ENCODE measurements at places on chromosomes 7 and 10. TPM values are rescaled to one million over a fixed set of nuclear protein-coding genes. Genes with fewer than 3 reads are reported as not detected.

DNA sequence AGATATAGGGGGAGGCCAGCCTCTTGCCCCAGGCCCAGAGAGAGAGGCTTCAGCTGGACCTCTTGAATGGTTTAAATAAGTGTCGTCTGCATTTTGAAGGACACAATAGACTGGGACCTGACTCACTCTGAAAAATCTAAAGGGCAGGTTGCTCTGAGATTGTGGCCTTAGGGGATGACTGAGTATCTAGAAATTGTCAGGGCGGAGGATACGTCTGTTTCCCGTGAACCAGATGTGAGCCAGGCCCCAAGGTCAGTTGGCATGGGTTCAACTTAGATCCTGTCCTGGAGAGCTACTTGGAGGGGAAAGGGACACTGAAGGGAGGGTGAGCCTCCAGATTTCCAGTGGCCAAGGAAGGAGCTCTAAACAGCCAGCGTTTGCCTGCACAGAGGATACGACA lies 110.2 kb downstream of the CHN2 start:
- DNase-seq, result no peak
- H3K27me3 ChIP-seq, result peaks cover 16% of the 10 kb centered on the region
- no peaks in the 10 kb centered on the region for H3K4me1 ChIP-seq
- no peak overlapping the region for H3K27ac ChIP-seq

DNA sequence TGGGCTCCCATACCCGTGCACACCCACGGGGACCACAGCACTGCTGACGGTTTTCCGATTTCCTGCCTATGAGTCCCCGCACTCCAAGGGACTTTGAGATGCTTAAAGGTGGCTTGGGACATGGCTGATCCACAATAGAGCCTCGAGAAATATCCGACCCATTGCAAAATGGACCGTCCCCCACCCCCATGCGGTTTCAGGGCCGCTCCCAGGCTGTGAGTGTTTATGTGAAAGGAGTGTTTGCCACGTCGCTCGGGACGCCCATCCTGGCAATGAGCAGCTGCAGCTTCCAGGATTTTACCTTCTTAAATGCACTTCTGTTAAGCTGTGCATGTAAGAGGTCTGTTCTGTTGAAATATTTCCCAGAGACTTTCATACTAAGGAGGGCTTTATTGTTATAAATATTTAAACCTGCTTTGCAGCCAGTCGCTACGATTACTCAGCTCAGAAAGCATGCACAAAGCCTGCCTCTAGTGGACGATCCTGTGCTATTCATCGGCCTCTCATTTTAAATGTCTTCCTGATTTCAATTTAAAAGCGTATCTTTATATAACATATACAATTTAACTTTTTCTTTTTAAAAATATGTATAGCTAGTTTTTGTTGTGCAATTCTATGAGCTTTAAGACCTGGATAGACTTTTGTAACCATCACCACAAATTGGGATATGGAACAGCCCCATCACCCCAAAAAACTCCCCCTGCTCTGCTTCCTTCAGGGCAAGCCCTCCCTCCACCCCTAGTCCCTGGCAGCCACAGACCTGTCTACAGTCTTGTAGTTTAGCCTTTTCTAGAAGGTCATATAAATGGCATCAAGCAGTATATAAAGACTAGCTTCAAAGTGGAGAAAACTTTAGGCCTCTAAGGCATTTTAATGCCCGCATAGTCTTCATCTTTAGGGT lies 418.3 kb downstream of the PAXIP1 start:
- no peaks in the 10 kb centered on the region for H3K36me3 ChIP-seq
- no peak for DNase-seq
- H3K27me3 ChIP-seq, result no peaks in the 10 kb centered on the region
- no peaks in the 10 kb centered on the region for H3K4me1 ChIP-seq
- H3K27ac ChIP-seq, result no peak overlapping the region
- no peak overlapping the region for H3K4me3 ChIP-seq

DNA sequence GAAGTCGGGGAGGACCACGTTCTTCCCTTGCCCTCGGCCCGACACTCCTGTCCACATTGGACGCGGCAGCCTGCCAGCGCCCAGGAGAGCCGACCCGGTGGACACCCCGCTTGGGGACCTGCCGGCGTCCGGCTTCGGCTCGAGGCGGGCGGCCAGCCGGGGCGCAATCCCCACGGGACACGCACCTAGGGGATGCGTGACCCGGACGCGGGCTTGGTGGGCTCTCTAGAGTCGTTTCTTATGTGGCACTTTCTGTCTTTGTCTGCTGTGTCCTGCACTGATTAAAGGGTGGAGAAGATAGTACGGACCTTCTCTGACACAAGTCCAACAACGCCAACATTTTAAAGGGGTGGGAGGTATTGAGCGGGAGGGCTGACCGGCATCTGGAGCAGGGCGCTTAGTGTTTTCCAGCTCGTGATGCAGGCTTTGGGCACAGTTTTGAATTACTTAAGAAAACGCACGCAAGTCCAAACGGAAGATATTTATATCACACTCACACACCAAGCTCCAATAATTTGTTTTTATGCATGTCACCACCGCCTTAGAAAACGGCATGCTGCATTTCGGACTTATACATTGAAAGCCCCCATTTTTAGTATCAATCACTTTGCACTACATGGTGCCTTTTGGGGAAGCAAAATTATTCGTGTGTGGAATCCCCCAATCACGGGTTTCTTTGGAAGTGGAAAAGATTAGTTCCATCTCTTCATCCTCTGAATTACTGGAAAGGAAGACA lies 3.9 kb upstream of the SPAG6 start:
- DNase-seq, result no peak
- H3K4me3 ChIP-seq, result peak overlapping the region; percentile 78
- H3K27ac ChIP-seq, result no peak overlapping the region
- peaks cover 59% of the 10 kb centered on the region for H3K4me1 ChIP-seq

DNA sequence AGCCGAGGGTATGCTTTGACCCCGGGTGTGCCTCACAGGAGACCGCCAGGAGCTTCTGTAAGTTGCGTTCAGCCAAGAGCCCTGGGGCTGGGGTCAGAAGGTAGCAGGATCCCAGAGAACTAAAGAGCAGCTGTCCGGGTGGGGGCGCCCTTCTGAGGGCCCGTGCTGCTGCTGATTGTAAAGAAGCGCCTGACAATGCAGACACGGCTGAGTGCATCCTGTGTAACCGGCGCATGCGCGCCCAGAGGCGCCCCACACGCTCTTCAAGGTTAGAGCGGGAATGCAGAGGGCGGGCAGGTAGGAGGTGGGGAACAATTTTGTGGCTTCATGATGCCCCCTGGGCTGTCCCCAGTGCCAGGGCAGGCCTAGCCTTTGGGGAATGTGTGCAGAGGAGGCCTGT lies 210.2 kb upstream of the CTBP2 start:
- H3K4me1 ChIP-seq, result no peaks in the 10 kb centered on the region
- H3K27ac ChIP-seq, result no peak overlapping the region
- H3K4me3 ChIP-seq, result no peak overlapping the region
- H3K36me3 ChIP-seq, result no peaks in the 10 kb centered on the region
- no peaks in the 10 kb centered on the region for H3K27me3 ChIP-seq
- DNase-seq, result no peak

DNA sequence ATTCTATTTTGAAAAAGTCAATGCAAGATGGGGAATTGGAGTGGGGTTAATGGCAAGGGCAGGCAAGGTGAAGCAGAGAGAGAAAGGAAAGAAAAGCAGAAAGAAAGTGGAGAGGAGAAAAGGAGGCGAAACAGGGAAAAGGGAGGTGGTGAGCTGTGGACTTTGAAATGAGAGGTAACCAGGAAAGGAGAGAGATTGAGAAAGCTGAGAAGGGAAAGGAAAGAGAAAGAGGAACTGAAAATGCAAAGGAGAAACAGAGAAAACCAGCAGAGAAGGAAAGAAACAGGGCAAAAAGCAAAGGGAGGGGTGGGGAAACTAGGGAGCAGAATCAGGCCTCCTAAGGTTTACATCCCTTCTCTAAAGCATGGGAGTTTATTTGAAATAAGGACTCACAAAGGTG lies 72.5 kb upstream of the TPK1 start:
- H3K27ac ChIP-seq, result peak overlapping the region; percentile 6
- H3K4me1 ChIP-seq, result peaks cover 8% of the 10 kb centered on the region
- H3K27me3 ChIP-seq, result peaks cover 4% of the 10 kb centered on the region
- no peak overlapping the region for H3K4me3 ChIP-seq

DNA sequence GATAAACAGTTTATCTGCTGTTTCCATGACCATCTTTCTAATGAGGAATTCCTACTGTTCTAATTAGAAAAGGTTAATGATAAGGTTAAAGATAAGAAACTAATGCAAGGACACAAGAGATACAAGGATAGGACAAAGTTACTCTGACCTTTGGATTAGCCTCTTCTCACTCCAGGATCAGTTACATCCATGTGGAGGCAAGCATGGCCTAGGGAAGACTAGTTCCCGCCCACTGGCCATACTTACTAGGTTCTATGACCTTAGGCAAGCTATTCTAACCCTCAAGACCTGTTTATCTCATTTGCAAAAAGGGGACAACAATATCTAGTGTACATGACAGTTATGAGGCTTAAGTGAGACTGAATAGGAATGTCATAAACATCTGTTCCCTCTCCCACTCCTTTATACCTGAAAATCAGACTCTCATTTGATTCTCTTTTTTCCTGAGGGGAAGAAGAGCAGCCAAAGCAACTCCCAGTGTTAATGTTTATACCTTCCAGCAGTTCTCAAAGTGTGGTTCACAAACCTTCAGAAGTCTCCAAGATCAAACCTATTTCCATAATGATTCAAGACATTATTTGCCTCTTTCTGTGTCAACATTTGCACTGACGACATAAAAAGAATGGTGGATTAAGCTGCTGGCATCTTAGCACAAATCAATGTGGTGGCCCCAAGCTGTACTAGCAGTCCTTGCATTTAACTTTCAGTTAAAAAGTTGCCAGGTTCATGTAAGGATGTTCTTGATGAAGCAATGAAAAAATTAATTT lies 72.0 kb downstream of the SRPK2 start:
- no peak for DNase-seq
- H3K27ac ChIP-seq, result no peak overlapping the region
- H3K4me1 ChIP-seq, result peaks cover 20% of the 10 kb centered on the region
- no peaks in the 10 kb centered on the region for H3K27me3 ChIP-seq

DNA sequence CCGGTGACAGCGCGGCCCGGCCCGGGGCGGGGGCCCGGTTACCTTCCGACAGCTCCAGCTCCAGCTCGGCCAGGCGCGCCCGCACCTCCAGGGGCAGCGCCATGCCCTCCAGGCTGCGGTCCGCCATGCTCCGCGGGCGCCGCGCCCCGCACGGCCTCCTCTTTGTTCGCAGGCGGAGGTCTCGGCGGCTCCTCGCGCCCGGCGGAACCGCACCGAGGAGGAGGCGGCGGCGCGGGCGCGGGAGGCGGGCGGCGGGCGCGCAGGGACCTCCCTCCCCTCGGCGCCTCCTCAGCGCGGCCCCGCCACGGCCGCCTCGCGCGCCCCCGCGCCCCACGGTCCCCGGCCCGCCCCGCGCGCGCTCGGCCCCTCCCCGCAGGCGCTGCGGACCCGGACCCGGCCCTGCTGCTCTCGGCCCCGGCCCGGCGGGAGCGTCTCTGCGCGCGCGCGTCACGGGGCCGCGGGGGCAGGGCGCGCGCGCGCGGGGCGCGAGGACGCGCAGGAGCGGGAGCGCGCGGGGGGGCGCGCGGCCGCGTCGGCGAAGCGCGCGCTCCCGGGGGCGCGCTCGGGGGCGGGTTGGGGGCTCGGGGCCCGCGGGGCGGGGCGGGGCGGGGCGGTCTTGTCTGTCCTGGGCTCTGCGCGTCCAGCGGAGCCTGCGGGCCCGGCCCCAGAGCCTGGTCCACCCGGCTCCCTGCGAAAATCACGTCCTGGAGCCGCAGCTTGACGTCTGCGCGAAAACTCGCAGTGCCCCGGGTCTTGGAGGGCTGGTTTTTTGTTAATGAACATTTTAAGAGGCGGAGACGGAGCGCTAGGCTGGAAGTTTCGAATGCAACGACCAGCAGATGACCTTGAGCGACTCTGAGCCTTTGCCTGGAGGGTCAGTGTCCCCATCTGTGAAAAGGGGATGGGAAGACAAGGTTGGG lies at the start of gene DIP2C:
Gene DIP2C, minus strand, starts transcription at position 217 of the 920 bp plus-strand sequence. Its CDS starts 90 bp downstream, at position 127.
- no peak for DNase-seq
- H3K4me1 ChIP-seq, result peaks cover 7% of the 10 kb centered on the region
- no peak within 1 kb of the TSS for H3K27ac ChIP-seq
- peaks cover 5% of the 10 kb centered on the region for H3K36me3 ChIP-seq
- peak within 1 kb of the TSS; percentile 82 for H3K4me3 ChIP-seq

The ITPRID1 gene
- not detected for total RNA-seq

The IKZF1 gene
- total RNA-seq, result 427 TPM

The ZNF107 gene
- 18.5 TPM for total RNA-seq
